ENCODE measurements at places on chromosomes 11 and 22. TPM values are rescaled to one million over a fixed set of nuclear protein-coding genes. Genes with fewer than 3 reads are reported as not detected.

TMPRSS6 gene
- total RNA-seq, result not detected

FGF4 gene
- not detected for total RNA-seq

SCARF2 gene
- total RNA-seq, result 21.0 TPM

GP1BB gene
- not detected for total RNA-seq

OR51B2 gene
- total RNA-seq, result not detected

PLAAT2 gene
- total RNA-seq, result not detected

PKDREJ gene
- total RNA-seq, result not detected

TCN1 gene
- not detected for total RNA-seq

SCGB1D2 gene
- total RNA-seq, result not detected

HEPACAM gene
- total RNA-seq, result not detected

EMSY gene
- total RNA-seq, result 6.8 TPM

GPHA2 gene
- not detected for total RNA-seq

PLEKHA7 gene
- not detected for total RNA-seq

Data from smooth muscle cell of the coronary artery (primary cell).